ENCODE measurements at places on chromosomes 4 and X.

DNA sequence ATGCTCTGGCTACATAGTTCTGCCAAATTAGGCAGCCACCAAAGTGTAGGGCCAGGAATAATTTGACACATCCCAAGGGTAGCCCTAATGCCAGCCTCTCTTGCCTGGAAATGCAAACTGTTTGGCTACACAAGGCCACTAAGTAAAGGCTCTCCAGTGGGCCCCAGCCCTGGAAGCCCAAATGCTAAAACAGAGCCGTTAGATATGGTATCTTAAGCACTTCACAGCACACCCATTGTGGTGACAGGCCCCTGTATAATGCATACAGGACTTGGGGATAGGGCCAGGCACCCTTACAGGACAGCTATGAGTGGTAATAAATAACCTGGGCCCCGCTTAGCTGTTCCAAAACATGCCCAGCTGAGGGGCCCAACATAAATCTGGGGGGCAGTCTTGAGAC, 623.9 kb downstream of the BCOR start:
- no peak for DNase-seq

GRCh38 chr4:184329659-184330400, 112.2 kb upstream of the ENPP6 start:
- no peak for DNase-seq

GRCh38 chr4:8741513-8742226, 130.0 kb downstream of the HMX1 start:
- no peak for DNase-seq

DNA sequence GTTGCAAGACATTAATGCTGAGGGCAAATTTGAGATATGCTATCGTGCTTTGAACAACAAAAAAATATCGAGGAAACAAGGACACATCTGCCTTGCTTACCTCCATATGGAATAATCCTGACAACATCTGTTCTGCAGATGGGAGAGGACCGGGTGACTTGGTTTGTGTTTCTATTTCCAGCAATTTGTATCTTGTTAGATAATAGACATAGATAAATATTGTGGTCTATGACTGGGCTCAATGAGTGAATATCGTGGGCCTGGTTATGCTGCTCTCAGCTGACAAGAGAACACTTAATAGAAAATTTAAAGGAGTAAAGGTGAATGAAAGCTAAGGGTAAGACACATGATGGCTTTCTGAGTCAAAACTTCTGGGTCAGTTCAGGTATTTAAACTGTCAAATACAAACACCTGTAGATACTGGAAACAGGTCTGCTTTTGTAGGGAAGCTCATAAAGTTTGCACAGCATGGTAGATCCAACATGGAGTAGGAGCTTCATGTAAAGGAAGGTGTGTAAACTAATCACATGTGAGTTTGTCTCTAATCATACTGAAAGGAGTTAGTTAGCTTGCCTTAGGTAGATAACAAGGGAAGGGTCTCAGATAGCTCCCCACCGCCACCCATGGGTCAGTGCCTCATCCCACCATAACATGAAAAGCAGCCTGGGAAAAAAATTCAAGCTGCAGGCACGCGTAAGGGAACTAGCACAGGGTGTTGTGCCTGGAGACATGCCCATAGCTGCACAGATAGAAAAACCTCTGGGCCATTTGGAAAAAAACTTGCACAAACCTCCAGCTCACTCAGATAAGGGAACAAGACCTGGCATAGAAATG, 904.1 kb upstream of the EPHA5 start:
- DNase-seq, result no peak

- DNase-seq, result no peak
Observed at GRCh38 chr4:120568731-120569130, 353.8 kb downstream of the PRDM5 start.

Measured in stimulated activated CD8-positive, alpha-beta memory T cell treated with anti-CD3 and anti-CD28 coated beads, Interleukin-15, amount 100 ng/mL, for 1 hour (primary cell).